ENCODE measurements at places on chromosomes 4 and X.

GRCh38 chr4:76998251-76998901 lies 48.8 kb downstream of the SEPTIN11 start:
- peak; percentile 87 for DNase-seq

DNA sequence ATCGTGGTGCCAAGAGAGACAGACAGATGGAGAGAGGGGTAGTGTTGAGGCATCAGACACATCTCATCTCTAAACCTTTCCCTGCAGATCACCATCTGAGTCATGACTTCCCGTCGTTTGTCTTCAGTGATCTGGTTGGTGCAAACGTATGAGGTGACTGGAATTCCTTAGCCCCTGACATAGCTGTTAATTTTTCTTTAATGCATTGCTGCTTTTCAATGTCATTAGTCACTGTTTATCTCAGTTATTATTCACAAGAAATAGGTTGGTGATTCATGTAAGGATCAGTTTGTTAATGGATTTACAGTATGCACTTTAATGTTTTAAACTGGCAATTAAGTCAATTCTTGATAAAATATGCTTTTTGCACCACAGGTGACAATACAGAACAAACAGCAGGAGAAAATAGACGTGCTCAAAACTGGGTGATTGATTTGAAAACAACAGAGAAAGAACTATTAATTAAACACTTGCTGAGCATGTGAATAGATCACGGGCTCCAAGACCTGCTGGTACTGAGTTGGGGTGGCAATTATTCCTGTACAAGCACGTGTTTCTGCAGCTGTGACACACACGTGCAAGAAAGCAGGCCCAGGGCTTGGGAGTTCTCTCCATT lies 1.3 kb upstream of the TMEM154 start:
- no peak for DNase-seq

DNA sequence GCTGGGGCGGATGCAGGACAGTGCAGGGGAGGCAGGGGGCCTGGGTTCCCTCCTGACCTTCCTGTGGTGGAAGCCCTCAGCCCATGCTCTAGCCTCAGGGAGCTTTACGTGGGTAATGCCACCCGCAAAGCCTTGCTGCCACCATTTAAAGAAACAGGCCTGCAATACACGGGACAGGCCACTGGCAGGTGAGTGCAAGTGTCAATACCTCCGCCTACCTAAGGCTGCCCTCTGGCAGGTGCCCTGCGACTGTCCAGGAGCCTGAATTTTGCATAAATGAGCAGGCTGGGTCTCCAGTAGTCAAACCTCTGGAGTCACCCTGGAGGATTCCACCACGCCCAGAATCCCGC lies 5.9 kb downstream of the CRMP1 start:
- no peak for DNase-seq

DNA sequence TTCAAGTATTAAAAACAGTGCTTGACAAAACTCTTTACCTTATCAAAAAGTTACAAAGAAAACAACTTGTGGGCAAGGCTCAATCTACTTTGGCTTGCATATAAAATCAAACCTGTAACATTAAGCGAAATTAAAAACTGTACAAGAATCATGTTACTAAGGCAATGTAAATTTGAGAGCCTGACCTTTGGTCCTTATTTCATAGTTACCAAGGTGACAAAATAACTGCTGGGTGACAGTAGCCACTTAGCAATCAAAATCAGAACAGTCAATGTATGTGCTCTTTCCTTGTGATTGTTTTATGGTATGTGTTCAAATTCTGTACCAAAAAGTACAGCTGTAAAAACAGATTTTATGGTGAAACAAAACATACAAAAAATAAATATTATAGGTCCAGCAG lies 204.0 kb downstream of the RASL11B start:
- DNase-seq, result no peak

- no peak for DNase-seq
Measured at GRCh38 chr4:176323511-176324160, 3.9 kb downstream of the SPCS3 start.

GRCh38 chr4:80142394-80143306 lies 54.7 kb upstream of the PRDM8 start:
- peak; percentile 93 for DNase-seq

- DNase-seq, result no peak
Measured at GRCh38 chrX:130771230-130771629, 131.8 kb downstream of the ENOX2 start.

GRCh38 chrX:7170898-7171297 lies 22.9 kb upstream of the PUDP start:
- peak; percentile 63 for DNase-seq

GRCh38 chr4:118817178-118817930 lies 18.6 kb downstream of the SEC24D start:
- DNase-seq, result no peak

- DNase-seq, result peak; percentile 27
Measured at GRCh38 chr4:13907255-13907751, 279.8 kb upstream of the BOD1L1 start.

- peak; percentile 25 for DNase-seq
Measured at GRCh38 chr4:124710015-124710741, 2.4 kb downstream of the ANKRD50 start.

- no peak for DNase-seq
Measured at GRCh38 chrX:39157796-39158195, 356.5 kb downstream of the MID1IP1 start.

- DNase-seq, result no peak
Measured at GRCh38 chr4:147479786-147480185, 1.1 kb upstream of the EDNRA start.

DNA sequence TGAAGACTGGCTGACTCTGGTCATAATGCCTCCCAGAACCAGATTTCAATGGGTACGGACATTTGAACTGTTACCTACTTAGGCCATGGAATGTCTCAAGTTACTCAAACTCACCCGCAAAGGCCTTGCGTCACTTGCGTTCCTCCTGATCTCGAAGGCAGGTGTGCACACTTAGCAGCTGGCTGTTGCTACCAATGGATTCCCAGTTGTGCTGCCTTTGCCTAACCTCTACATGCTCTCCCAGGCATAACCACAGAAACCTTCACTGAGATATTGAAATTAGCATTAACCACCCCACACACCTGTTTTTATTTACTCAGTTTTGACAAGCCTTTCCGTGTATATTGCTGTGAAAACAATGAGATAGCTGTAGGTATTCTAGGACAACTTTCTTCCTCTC lies 2.8 kb downstream of the ERVMER34-1 start:
- peak; percentile 97 for DNase-seq

DNA sequence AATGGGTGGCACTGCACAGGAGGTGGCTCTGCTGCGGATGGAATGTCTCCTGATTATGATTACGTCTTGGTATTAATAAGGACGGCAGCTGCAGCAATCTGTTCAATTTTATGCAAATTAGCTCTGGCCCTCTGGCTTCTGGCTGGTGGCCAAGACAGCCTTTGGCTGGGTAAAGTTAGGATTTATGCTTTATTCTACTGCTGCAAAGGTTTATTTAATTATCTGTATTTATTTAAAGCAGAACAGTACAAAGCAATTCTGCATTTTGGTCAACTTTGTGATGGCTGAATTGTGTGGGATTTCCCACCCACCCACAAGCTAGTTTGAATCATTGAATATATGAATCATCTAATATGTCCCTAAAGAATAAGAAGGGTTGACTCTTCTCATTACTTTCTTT lies 745.6 kb upstream of the FAM241A start:
- DNase-seq, result no peak
